ENCODE measurements at places on chromosomes 4 and X.

GRCh38 chrX:140091125-140091886 lies 126.0 kb upstream of the CXorf66 start:
- DNase-seq, result no peak

DNA sequence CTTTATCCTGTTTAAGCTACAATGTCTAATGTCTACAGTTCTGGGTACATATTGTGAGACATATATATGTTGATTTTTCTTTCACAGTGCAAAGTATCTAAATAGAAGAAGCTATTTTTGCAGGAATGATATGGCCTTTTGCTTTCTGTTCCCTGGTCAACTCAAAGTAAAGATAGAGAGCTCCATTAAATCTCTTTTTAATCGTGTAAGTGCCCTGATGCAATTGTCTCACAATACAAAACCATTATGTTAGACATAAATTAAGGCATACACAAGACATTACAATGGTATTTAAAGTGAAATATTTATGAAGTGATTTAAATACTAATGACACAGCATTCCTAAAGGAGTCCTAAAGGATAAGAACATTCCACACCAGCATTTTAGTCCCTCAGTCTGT lies 1559.7 kb upstream of the AGA start:
- DNase-seq, result no peak

- DNase-seq, result no peak
Measured at GRCh38 chr4:6420036-6420435, 52.4 kb downstream of the PPP2R2C start.

GRCh38 chrX:27309406-27309805 lies 153.7 kb downstream of the PPP4R3C start:
- DNase-seq, result no peak

- no peak for DNase-seq
Measured at GRCh38 chr4:118723369-118723768, 38.2 kb downstream of the METTL14 start.

Measured in NCI-H1105 (cell line).